ENCODE measurements at places on chromosomes 7 and 10.

DNA sequence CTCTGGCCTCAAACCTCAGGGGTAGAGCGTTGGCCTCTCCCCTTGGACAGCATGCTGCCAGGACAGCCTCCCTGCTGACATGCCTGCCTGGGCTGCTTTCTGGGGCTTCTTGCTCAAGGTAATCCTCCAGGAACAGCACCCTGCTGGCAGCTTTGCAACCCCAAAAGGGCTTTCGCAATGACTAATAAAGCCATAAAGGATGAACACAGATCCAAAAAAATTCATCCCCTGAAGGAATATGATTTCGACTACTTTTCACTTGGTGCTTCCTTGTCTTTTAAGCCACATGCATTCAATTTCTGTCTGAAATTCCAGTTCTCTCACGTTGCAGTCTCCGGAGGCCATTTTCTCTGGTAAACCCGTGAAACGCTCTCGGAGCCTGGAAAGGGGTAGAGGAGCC, 15.1 kb upstream of the SH3PXD2A start:
- peaks cover 6% of the 10 kb centered on the region for H3K36me3 ChIP-seq
- DNase-seq, result no peak
- H3K4me3 ChIP-seq, result peak overlapping the region; percentile 35
- H3K27me3 ChIP-seq, result no peaks in the 10 kb centered on the region
- H3K27ac ChIP-seq, result peak overlapping the region; percentile 68

DNA sequence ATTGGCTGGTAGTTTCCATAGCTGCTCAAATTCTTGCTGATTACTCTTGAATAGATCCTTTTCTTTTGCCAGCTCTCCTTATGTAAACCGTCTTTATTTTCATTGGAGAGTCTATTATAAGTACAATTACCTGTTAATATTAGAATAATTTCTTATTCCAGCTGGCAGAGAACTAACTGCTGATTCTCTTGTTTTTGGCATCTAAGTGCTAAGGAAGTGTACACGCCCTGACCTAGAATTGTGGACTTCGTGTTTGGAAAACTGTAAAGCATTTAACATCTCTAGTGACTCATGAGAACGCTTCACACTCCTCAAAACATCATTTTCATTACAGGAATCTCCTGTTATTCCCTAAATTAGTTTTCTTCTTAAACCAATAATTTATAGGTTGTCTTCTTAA, 39.9 kb upstream of the FAM171A1 start:
- H3K4me1 ChIP-seq, result no peaks in the 10 kb centered on the region

- DNase-seq, result no peak
- no peak overlapping the region for H3K27ac ChIP-seq
- no peaks in the 10 kb centered on the region for H3K36me3 ChIP-seq
- H3K4me3 ChIP-seq, result no peak overlapping the region
- H3K27me3 ChIP-seq, result no peaks in the 10 kb centered on the region
- no peaks in the 10 kb centered on the region for H3K4me1 ChIP-seq
These were observed 186.2 kb upstream of the MKLN1 start for GRCh38 chr7:131141443-131141967.

DNA sequence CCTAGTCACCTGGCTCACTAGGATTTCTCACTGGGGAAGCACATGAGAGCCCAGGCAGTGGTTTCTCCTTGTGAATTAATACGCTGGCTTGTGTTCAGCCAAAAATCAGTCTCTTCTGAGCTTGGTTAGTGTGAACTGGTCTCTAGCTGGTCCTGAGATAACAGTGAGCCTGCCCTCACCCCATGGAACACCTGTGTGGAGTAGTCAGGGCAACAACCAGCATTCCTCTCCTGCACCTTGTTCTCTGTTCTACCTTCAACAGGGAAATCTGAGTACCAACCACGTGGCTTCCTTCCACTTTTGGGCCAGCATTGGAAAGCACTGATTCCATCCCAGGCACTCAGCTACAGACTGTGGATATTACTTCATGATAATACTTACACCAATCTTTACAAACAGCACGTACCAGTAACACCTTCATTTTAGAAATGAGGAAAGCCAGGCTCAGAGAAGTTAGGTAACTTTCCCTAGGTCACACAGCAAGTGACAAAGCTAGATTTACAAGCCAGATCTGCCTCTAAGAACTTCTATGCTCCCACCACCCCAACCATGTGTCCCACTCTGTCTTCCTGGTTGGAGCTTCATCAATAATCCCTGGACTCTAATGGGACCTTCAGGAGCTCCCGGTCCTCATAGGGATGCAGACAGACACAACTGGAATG, 106.6 kb downstream of the GRID1 start:
- H3K27me3 ChIP-seq, result peaks cover 29% of the 10 kb centered on the region
- H3K36me3 ChIP-seq, result no peaks in the 10 kb centered on the region
- peaks cover 13% of the 10 kb centered on the region for H3K4me1 ChIP-seq
- H3K4me3 ChIP-seq, result no peak overlapping the region

DNA sequence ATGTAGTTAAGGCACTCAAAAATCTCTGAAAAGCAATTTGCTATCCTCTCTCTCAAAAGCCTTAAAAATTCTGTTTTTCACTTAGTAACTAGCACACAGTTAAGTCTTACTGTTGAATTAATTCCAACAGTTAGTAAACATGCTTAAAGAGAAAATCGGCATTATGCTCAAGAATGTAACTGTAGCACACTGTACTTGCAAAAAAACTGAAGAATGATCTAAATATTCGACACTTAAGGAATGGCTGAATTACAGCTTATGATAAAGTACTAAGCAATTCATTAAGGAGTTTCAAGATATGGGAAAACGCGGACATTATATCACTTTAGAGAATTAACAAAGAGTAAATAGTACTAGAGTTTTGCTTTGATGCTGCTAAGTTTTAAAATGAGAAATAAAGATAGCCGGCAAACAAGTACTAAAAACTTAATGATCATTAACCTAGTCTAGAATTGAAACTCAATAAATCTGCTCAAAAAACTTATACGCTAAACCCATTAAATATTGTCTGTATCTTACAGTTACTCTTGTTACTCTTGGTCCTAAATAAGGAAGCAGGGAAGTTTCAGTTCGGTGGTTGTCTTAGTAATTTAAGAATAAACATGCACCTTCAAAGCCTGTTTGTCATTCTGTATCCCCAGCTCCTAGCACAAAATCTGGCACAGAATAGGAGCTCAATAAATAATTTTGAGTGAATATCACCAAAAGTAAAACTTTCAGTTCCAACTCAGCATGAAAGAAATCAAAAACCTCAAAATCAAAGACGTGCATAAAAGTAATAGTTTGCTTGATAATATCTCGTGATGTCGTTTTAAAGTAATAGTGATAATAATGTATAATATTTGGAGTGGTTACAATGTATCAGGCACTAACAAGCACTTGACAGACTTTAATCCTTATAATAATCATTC, 1.2 kb downstream of the TRDMT1 start:
- no peaks in the 10 kb centered on the region for H3K36me3 ChIP-seq
- no peak for DNase-seq
- no peaks in the 10 kb centered on the region for H3K27me3 ChIP-seq
- peak overlapping the region; percentile 91 for H3K27ac ChIP-seq

DNA sequence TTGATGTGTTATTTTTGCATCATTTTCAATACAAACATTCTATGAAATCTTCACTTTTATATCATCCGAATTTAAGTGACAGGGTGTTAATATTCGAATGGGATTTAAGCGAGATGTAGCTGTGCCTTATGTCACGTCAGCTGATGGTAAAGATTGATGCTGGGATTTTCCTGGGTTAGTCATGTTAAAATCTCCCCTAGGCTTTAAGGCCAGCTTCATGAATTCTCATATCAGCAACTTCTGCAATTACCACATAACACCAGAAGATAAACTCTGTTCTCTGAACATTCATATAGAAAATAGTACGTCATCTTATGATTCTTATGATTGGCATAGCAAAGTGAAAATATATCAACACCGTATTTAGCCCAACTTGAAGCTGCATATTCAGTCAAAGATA, 669.2 kb downstream of the PCDH15 start:
- no peak for DNase-seq
- H3K4me1 ChIP-seq, result peaks cover 5% of the 10 kb centered on the region
- no peak overlapping the region for H3K27ac ChIP-seq
- H3K27me3 ChIP-seq, result no peaks in the 10 kb centered on the region
- H3K36me3 ChIP-seq, result no peaks in the 10 kb centered on the region
- no peak overlapping the region for H3K4me3 ChIP-seq

DNA sequence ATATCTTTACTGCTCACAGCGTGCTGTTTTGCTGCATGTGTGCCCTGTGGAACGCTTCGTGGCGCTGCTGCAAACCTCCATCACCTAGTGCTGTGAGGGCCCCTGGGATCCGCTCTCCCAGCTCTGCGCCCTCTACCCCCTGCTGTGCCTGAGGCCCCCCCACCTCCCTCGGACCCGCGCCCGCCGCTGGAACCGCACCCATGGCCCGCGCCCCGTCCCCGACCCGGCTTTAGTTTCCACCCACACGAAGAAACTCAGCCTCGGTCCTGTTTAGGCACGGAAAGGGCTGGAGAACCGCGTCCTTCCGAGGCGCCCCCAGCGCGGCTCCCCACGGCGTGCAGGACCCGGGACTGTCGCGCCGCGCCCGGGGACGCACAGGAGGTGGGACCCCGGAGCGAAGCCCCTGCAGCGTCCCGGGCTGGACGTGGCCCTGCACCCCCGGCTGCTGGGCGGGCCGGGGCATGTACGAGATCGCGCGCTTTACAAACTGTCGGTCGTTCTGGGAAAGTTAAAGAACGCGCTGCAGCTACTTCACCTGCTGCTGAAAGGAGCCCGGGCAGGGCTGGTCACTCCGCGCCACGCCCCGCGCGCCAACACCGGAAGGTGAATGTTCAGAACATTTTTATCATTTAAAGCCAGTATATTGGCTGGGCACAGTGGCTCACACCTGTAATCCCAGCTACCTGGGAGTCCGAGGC, 54.3 kb downstream of the BMS1 start:
- no peak overlapping the region for H3K27ac ChIP-seq
- peaks cover 11% of the 10 kb centered on the region for H3K27me3 ChIP-seq
- no peaks in the 10 kb centered on the region for H3K4me1 ChIP-seq
- no peak for DNase-seq
- peaks cover 2% of the 10 kb centered on the region for H3K36me3 ChIP-seq

- H3K4me1 ChIP-seq, result no peaks in the 10 kb centered on the region
- H3K36me3 ChIP-seq, result no peaks in the 10 kb centered on the region
- no peak overlapping the region for H3K4me3 ChIP-seq
- no peak overlapping the region for H3K27ac ChIP-seq
- peaks cover 2% of the 10 kb centered on the region for H3K27me3 ChIP-seq
- DNase-seq, result no peak
These were observed 12.7 kb downstream of the TAS2R38 start for GRCh38 chr7:141960687-141961422.

GRCh38 chr10:92677708-92678107, 12.0 kb upstream of the HHEX start:
- no peaks in the 10 kb centered on the region for H3K36me3 ChIP-seq
- peaks cover 6% of the 10 kb centered on the region for H3K27me3 ChIP-seq
- no peak for DNase-seq
- H3K4me1 ChIP-seq, result no peaks in the 10 kb centered on the region

- H3K27ac ChIP-seq, result no peak overlapping the region
- H3K4me1 ChIP-seq, result peaks cover 44% of the 10 kb centered on the region
- H3K27me3 ChIP-seq, result peaks cover 16% of the 10 kb centered on the region
- no peak overlapping the region for H3K4me3 ChIP-seq
- H3K36me3 ChIP-seq, result no peaks in the 10 kb centered on the region
These were observed 161.3 kb upstream of the NPVF start for GRCh38 chr7:25389489-25390106.

- H3K4me3 ChIP-seq, result no peak overlapping the region
- H3K4me1 ChIP-seq, result no peaks in the 10 kb centered on the region
- no peak for DNase-seq
These were observed 47.7 kb upstream of the MGAM2 start for GRCh38 chr7:142063551-142064442.

GRCh38 chr10:112812586-112812985, 137.5 kb upstream of the TCF7L2 start:
- no peak overlapping the region for H3K4me3 ChIP-seq
- H3K27me3 ChIP-seq, result peaks cover 1% of the 10 kb centered on the region
- peaks cover 75% of the 10 kb centered on the region for H3K4me1 ChIP-seq
- H3K27ac ChIP-seq, result peak overlapping the region; percentile 83

DNA sequence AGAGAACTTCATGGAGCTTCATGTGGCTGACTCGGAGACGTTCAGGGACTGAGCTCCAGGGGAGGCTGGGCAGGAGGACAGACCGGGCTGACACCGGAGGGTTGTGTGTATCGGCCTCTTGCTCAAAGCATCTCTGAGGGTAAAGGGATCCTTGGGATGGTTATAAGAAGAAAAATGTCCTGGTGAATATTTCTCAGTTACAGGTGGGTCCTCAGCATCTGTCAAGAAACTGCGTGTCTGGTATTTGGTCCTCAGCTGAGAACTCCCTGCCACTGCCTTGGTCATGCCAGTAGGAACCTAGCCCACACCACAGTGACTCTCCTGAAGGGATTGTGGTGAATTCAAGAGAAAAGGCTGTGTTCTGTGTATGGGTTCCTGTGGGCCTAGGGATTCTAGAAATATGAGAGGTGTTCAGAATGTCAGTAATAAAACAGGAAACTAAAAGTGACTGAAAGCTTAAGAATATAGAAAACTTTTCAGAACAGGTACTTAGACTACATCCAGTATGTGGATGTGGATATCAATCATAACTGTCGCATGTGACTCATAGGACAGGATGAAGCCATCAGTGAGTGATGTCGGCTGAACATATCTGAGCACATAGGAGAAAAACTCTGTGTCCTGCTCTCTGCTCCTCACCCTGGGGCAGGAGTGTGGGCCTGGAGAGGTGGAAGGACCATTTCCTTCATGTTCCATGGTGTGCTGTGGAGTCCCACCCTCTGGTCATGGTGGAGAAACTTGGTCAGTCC, 28.4 kb downstream of the MBL2 start:
- H3K4me1 ChIP-seq, result no peaks in the 10 kb centered on the region
- no peaks in the 10 kb centered on the region for H3K36me3 ChIP-seq
- DNase-seq, result no peak
- no peak overlapping the region for H3K4me3 ChIP-seq
- H3K27me3 ChIP-seq, result no peaks in the 10 kb centered on the region
- no peak overlapping the region for H3K27ac ChIP-seq
